Muscle of back (tissue), 13 donors: ENCODE measurements at places on chromosomes 1 and 21.

DNA sequence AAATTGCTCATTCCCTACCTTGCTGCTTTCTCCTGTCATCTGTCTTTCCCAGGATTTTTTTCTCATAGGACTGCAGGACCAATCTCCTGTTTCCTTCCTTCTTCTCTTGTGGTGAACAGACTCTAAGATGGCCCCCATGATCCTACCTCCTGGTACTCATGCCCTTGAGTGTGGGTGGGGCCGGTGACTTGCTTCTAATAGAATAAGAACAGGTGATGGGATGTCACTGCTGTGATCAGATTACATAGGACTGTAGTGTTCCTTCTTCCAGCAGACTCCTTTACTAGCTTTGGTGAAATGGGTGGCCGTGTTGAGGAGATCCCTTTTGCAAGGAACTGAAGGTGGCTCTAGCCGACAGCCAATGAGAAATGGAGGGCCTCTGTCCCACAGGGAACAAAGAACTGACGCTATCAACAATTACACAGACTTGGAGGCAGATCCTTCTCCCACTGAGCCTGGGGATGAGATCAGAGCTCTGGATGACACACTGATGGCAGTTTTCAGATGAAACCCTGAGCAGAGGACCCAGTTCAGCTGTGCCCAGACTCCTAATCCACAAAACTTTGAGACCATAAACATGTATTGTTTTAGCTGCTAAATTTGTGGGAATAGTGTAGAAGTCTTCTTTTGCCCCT lies 7.5 kb downstream of the GSTM3 start:
- no peak for DNase-seq

DNA sequence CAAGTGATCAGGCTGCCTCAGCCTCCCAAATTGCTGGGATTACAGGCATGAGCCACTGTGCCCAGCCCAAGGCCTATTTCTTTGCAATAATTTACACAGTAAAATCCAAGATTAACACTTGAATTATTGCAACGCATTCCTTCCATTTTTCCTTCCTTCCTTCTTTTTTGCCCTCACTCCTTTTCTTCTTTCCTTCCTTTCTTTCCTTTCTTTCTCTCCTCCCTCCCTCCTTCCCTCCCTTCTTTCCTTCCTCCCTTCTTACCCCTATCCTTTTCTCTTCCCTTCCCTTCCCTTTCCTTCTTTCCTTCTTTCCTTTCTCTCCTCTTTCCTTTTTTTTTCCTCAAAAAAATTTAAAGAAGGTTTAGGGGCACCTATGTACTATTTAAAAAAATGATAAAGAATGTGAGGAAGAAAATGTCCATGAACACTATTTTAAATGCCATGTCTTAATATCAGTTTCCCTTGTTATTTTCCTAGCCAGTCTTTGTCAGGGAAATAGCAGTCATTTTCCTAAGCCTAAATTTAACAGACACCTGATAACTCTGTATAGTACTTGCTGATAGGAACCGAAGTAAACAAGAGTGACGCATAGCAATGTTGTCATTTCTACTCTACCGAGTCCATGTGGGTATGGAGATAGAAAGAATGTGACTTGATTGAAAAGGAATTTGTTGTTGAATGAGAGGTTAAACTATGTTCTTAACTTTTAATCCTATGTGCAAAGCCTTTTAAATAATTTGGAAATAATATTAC lies 79.8 kb upstream of the HMCN1 start:
- DNase-seq: no peak

DNA sequence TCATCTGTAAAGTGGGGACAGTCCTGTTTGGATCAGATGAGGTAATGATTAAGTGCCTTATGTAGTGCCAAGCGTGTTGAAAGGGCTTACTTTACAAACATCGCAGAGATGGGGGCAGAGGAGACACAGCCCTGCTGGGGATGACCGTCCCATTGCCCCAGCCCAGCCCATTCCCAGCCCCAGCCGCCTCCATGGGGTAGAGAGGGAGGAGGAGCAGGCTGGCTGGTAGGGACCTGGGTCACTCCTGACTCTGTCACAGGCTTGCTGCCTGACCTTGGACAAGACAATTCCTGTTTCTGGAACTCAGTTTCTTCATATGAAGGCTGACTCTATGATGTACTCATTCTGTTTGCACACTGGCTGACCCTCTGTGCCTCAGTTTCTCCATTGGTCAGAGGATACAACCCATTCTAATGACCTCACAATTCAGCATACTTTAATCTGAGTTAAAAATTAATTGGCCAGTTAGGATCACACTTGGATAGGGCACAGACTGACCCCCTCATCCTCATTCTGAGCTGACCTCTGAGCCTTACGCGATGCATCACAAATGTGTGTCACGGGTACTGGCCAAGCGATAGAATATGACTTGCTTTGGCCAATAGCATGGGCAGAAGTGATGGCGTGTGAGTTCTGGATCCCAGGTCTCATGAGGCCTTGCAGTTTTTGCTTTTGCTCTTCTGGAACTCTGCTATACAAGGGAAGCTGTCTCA lies 91.1 kb downstream of the PTPRU start:
- no peak for DNase-seq

GRCh38 chr1:9850442-9851162 lies 26.8 kb upstream of the CLSTN1 start:
- no peak for DNase-seq

DNA sequence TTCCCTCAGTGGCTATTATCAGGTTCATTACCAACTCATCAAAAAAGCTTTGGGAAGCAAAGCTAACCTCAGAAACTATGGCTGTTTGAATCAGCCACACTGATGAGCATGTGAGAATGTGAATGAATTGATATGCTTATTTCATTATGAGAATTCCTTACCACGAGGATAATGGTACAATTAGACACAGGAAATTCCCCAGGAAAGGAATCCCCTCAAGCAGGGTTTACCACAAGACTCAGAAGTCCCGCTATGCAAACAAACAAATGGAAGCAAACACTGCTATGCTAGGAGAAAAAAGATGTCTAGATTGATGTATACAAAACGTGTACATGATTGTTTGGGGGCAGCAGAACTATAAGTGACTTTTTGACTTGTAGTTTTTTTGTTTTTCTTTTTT lies 205.0 kb downstream of the HMCN1 start:
- no peak for DNase-seq
